NCI-H510A treated with DMSO at 0.1 percent for 48 hours (cell line): ENCODE measurements at places on chromosomes 2 and 18.

GRCh38 chr2:239222312-239222660 lies 178.5 kb downstream of the HDAC4 start:
- peak; percentile 43 for DNase-seq

DNA sequence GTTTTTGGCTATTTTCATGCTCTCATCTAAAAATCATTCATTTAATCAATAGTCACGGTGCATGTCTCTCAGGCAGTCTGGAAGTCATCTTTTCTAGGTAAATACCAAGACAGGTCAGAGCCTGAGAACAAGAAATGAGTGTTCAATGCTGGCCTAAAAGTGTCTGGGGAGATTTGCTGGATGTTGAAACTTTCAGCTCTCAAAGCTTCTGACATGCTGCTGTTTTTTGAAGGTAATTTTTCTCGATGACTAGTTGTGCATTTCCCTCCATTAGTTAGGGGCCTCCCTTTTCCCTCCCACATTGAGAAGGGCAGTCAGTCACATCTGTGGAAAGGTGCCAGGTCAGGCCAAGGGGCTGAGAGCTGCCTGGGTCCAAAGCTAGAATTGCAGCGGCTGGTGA lies 115.6 kb downstream of the LPIN1 start:
- DNase-seq: no peak

DNA sequence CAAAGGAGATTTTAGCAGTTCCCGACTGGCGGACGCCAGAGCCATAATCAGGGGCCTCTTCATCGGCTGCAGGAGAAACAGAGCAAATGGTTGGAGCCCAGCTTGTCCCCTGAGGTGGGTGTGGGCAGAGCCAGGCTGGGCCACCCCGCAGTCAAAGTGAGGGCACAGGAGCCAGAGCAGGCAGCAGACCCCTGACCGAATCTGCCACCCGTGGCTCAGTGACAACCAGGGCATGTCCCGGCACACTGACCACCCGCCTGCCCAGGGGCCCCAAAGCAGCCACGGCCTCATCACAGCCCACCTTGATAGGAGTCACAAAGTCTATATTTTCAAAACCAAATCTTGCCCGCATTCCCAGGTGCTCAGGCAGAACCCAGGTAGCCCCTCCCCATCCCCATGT lies 55.6 kb downstream of the AQP12A start:
- DNase-seq: no peak

- DNase-seq: peak; percentile 62
Observed at GRCh38 chr2:233867993-233868532, at the start of gene MSL3B. Gene MSL3B, minus strand, starts transcription at chr2:233868386.

GRCh38 chr2:35790292-35790691 lies 565.3 kb upstream of the CRIM1 start:
- no peak for DNase-seq

GRCh38 chr2:55176094-55176415 lies 56.0 kb downstream of the CLHC1 start:
- DNase-seq: peak; percentile 43

DNA sequence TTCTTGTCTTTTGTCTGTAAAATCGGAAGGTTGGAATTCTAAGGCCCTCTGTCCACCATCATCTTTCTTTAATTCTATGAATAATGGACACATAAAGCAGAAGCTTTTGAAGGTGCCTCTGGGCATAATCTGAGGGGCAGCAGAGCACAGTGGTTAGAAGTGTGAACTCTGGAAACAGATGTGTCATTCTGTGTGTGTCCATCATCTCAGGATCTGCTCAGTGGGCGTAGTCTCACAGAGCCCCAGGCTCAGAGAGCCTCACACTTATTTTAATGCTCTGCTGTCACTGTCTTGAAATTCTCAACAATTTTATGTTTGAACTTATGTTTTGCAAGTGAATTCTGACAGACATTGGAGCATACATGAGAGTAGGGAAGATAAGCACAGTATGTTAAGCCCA lies 31.0 kb upstream of the CCDC93 start:
- no peak for DNase-seq

- no peak for DNase-seq
Observed at GRCh38 chr2:216086207-216086893, 4.6 kb downstream of the TMEM169 start.
